ENCODE measurements at places on chromosomes 1 and 21. TPM values are rescaled to one million over a fixed set of nuclear protein-coding genes. Genes with fewer than 3 reads are reported as not detected.

DNA sequence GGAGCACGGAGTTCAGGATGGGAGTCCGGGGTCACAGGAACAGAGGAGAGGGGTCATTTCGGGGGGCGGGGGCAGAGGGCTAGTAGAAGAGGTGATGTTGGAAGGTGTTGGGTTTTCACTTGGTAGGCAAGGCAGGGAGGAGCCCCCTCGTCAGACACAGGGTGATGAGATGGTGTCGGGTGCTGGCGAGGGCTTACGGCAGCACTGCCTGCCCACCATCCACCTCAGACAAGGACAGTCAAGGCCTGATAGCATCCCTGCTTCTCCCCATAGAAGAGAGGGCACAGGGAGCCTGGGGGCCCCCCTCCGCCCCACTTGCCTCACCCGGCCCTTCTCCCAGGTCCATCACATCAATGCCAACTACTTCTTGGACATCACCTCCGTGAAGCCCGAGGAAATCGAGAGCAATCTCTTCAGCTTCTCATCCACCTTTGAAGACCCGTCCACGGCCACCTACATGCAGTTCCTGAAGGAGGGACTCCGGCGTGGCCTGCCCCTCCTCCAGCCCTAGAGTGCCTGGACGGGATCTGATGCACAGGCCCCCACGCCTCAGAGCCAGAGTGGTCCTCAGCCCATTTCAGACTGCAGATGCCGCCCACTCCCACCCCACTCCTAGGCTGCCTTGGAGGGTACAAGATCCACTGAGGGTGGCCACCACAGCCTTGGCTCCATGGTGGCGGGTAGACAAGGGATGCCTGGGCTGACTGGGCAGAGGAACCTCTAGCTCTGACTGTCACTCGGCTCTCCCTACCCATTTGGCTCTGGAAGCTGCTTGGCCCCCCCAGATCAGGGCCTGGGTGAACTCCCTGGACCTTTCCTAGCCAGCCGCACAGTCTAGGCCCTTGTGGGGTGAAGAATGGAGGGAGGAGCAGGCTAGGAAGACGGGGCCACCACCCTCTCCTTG lies 4.3 kb upstream of the MTFR1L start:
- no peak for DNase-seq

- DNase-seq: no peak
Observed at GRCh38 chr1:117710710-117711109, 104.9 kb downstream of the TENT5C start.

DNA sequence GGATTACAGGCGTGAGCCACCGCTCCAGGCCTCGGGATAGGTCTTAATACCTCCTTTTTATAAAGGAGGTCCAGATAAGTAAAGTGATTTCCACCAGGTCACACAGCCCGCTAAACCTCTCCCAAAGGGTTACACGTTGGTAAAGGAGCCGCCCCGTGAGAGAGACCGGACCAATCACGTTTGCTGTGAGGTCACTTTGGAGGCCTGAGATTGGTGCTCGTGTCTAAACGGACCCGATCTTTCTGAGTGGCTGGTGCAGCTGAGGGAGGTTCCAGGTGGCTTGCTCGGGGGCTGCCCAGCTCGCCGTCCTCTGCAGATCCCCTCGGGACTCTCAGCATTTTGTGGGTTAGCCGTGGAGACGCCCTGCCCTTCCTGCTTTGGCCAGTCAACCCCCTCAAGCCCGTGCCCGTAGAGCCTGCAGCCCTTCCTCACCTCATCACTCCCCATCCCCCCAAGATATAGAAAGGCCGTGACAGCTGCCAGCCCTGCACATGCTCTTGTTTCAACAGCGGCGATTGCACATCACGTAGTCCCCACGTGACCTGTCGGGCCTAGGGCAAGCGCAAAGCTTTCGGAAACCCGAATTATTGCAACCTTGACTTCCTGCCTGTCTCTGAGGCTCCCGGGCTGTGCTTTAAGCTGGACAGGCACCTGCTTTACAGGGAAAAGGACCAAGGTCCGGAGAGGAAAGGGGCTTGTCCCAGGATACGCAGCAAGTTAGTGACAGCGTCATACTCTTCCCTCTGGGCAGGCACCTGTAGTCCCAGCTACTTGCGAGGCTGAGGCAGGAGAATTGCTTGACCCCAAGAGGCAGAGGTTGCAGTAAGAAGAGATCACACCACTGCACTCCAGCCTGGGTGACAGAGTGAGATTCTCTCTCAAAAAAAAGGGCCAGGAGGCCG lies 5.0 kb upstream of the COA7 start:
- DNase-seq: peak; percentile 91

DNA sequence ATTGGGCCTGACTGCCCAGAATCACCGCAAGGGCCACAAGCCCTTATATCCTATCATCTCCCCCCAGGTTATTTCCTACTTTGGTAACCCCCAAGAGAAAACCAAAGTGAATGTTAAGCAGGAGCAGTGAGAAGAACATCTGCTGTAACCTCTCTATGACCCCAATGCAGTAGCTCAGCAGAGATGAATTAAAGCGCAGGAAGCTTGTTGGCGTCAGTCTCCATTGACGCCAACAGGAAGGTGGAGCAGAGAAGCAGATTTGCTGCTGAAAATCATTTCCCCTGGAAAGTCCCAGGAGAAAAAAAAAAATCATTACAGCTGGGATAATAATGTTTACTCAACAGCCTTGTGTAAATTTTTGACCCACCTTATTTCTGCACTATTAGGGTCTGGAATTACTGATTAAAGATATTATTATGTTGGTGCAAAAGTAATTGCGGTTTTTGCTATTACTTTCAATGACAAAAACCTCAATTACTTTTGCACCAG lies 33.2 kb upstream of the FAM163A start:
- DNase-seq: peak; percentile 29

DNA sequence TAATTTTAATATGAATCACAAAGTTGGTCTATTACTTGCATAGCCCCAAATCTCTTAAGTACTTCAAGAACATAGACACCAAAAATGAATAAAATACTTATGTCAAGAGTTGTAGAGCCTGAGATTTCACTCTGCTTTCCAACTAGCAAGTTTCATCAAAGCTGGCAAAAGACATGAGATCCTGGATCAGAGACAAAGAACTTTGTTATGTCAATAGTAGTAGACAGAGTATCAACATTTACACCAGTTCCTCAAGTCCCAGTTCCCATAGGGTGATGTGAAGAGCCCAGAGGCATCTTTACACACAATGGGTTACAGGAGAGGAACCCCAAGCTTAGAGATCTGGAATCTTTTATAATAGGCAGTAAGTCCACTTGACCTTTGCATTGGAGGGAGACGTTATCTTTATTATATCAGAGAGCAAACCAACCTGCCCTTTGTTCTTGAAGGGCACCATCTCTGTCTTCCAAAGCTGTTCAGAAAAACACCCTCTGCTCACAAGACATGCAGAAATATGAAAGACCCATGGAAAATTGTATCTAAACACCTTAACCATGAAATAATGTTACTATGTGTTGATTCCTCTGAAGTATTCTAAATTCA lies 174.4 kb upstream of the GALNT2 start:
- DNase-seq: no peak

DNA sequence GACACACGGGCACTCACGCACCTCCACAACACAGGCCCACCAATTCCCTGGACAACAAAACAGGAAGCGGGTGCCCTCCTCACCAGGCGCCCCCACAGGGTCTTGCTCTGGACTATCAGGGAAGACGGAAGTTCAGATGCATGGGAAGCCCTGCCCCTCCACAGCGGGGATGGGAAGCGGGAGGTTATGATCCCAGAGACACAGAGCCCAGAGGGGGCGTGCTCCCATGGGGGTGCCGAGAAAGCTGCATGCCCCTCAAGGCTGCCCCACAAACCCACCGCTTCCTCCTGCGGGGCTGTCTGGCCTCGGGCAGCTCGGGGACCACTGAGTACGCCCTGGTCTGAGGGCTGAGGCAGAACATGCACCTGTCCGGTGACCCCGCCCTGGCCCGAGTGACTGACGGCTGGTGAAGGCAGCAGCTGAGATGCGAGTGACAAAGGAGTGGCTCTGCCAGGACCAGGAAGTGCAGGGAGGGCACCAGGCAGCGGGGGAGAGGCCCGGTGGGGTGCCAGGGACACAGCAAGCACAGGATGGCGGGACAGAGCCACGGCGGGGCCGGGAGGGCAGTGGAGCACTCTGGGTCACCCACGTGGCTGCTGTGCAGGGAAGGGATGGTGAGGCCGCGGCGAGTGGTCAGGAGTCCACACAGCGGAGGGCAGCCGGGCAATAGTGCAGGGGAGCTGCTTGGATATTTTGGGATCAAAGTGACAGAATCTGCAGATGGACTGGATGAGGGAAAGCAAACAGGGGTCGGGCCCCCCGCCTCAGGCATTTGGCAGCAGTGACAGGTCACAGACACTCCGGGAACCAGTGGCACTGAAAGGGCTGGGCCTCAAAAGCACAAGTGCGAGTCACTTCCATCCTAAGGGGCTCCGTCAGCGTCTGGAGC lies 18.6 kb downstream of the NADK start:
- DNase-seq: no peak

- DNase-seq: no peak
Observed at GRCh38 chr1:78070210-78070609, 24.4 kb downstream of the GIPC2 start.

DNA sequence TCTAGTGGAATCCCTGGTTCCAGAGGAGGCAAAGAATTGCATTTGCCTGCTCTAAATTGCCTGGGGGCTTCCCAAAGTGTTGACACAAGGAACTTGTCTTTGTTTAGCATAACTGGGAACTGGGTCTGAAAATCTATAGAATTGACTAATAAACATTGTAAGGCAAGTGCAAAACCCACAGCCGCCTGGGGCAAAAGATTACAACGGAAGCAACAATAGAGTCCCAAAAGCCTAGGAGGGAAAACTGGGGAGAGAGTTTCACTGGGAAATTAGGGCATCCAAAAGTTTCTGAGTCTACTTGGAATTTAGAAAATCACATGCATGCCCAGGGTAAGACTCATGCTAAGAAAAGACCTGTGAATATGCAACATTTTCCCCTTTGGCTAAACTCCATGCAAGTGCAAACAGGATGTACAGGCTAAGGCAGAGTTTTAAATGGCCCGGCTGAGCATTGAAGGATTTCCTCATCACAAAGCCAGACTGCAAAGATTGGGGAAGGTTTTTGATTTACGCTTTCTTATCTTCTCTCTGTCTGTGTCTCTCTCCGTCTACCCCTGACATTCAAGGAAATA lies 725.3 kb upstream of the NCAM2 start:
- no peak for DNase-seq

DNA sequence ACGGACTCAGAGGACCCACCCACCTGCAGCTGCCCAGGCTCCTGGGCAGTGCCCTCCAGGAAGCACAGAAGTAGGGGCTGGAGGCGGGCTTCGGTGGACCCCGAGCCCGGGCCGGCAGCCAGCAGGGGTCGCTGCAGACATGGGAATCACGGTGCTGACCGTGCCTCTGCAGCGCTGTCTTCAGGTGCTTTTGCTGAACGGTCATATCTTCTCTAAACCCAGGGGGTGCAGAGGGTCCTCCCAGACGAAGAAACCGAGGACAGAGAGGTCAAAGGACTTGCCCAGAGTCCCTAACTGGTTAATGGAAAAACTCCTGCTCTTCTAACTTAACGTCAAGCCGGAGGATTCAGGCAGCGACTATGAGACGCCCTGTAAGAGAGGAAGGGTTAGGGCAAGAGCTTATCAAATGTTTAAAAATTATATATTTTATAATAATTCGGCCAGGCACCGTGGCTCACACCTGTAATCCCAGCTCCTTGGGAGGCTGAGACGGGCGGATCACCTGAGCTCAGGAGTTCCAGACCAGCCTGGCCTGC lies 21.5 kb upstream of the LEFTY2 start:
- no peak for DNase-seq

GRCh38 chr1:108639899-108640560 lies 20.9 kb downstream of the HENMT1 start:
- no peak for DNase-seq

DNA sequence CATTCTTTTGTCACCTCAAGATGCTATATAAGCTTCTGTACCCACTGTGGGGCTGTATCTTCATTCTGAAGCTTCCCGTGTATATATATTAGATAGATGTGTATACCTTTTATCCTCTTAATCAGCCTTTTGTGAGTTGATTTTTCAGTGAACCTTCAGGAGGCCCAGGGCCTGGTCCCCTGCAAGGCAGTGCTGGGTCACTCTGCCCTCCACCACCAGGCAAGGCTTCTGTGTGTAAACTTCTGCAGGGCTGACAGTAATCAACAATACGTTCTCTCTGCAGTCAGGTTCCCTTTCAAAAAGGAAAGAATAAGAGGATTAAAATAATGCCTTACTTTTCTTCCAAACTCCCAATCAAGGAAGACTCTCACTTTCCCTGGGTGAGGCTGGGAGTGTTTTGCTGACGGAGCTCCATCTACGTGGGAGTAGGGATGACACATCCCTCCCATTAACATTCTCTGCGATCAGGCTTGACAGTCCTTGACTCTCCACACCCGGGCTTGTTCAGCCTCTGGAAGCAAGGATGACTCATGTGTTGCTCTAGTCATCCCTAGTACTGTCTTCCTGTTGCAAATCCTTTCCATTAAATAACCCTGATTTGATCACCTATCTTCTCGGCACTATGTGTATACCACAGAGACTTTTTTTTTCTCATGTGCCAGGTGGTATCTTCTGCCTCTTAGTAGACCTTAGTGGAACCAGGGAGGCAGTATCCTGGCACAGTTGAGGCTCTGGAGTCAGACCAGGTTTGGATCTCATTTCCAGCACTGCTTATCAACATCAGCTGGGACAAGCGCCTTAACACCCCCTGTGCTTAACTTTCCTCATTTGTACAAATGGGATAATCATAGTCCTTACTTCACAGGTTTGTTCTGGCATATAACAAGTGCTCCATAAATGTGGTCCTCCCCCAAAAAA lies 70.3 kb upstream of the KCNK1 start:
- DNase-seq: peak; percentile 31

GRCh38 chr1:218698141-218698540 lies 353.0 kb downstream of the TGFB2 start:
- no peak for DNase-seq

DNA sequence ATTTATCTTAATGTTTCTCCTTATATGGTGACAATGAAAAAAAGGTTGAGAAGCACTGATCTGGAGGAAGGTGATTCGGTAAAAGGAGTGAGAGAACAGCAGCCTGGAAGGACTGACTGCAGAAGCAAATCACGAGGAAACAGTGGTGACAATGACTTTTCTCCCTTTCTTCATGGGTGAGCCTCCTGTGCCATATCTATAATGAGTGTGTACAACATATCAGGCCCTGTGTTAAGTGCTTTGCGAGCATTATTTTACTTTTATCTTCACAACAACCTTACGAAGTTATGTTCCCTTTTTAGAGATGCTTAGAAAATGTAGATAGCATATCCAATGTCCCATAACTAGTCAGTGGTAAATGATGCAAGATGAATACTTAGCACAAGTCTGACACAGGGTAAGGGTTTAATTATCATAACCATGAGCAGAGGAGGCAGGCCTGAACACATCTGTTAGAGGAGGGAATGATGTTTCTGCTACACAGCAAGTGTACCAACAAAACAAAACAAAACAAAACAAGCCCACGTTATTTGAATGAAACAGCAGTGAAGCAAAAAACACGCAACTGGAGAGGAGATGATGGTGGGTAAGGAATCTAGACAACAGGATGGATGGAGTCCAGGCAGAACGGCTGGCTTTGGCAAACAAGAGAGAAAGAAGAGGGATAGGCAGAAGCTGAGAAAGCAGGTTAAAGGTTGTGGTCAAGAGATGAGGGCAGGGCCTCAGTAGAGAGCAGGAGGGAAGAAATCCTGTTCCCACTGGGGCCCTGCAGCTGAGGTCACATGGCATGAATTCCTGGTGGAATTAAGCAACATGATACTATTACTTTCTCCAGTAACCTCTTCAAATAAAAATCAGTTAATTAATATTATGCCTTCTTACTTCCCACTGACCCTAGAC lies 29.6 kb downstream of the GNG12 start:
- no peak for DNase-seq

- no peak for DNase-seq
Observed at GRCh38 chr21:35208810-35209517, 159.9 kb upstream of the RUNX1 start.

ADORA1 gene
- 5.5 TPM for polyA plus RNA-seq

BRINP2 gene
- polyA plus RNA-seq: 0.23 TPM

FAM131C gene
- 1.6 TPM for polyA plus RNA-seq
